Central memory CD8-positive, alpha-beta T cell (primary cell): ENCODE measurements at places on chromosomes 16 and 17.

GRCh38 chr17:81006891-81007290 lies 15.2 kb downstream of the CHMP6 start:
- DNase-seq, result no peak
- H3K4me1 ChIP-seq, result peaks cover 11% of the 10 kb centered on the region
- no peaks in the 10 kb centered on the region for H3K36me3 ChIP-seq

DNA sequence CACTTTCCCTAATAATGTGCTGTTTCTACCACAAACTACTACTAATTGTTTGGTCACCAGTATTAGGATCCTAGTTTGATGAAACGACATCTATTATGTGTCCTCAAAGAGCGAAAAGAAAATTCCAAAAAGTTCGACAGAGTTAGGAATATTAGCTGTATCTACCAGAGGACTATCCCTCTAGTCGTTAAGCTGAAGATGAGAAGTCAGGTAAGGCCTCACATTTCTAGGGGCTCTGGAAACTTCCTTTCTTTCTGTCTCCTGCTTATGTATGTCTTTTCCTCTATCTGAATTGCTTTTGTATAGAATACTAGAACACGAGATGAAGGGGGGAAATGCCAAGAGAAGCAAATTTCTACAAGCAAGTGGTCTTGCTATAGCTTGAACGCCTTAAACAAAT lies 1.6 kb downstream of the GLG1 start:
- no peaks in the 10 kb centered on the region for H3K27me3 ChIP-seq
- H3K27ac ChIP-seq, result no peak overlapping the region
- DNase-seq, result no peak
- H3K4me3 ChIP-seq, result peak overlapping the region; percentile 97
- H3K4me1 ChIP-seq, result peaks cover 70% of the 10 kb centered on the region

DNA sequence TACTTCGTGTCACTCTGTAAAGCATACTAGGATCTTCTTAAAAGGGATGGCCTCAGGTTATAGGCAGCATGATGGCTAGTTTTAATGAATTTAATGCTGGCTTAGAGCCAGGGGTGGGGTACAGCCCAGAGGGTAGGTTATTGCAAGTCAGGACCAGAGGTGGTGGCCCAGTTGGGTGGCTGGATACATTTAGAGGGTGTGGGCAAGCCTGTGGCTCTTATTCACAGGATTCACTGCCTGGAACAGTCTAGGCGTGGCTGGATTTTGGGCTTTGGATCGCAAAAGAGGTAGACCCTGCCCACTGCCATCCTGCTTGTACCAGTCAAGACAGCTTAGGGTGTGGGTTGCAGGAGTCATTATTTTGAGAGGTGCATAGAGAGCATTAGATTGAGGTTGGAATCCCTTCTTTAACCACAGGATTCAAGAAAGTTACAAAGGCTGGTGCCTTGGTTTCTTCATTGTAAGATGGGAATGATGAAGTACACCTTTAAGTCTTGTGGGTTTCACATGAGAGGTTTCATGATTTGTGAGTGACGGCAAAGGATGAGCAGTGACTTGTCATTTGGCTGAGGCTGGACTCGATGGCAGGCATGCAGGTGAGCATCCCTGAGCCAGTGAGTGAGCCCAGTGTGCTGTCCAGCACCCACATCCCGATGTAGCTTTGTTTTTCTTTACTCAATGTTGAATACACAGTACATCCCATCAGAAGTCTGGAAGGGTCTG lies 85.2 kb downstream of the KSR1 start:
- H3K27me3 ChIP-seq, result no peaks in the 10 kb centered on the region
- H3K27ac ChIP-seq, result peak overlapping the region; percentile 45
- peaks cover 1% of the 10 kb centered on the region for H3K36me3 ChIP-seq
- H3K4me3 ChIP-seq, result no peak overlapping the region

DNA sequence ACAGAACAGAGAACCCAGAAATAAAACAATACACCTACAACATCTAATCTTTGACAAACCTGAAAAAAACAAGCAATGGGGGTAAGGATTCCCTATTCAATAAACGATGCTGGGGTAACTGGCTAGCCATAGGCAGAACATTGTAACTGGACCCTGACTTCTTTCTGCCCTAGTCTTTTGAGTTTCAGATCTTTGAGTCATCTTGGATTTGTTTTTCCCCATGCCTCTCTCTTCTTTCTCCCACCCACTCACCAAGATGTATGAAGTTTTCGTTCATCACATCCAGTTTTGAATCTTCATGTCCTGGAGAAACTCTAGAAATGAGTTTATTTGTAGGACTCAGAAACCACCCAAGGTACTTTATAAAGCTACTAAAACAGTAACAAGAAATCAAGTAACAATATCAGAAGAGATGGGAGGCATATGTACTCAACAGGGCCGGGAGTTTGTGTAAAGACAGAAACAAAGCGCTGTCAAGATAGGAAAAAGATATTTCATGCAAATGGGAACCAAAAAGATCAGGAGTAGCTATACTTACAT lies 39.0 kb downstream of the HSD17B2 start:
- no peaks in the 10 kb centered on the region for H3K4me1 ChIP-seq
- H3K27ac ChIP-seq, result no peak overlapping the region
- no peak for DNase-seq

GRCh38 chr17:20774472-20775135 lies 195.1 kb downstream of the CDRT15L2 start:
- no peak for DNase-seq
- no peaks in the 10 kb centered on the region for H3K27me3 ChIP-seq
- no peaks in the 10 kb centered on the region for H3K36me3 ChIP-seq
- no peak overlapping the region for H3K27ac ChIP-seq
- no peak overlapping the region for H3K4me3 ChIP-seq
- H3K4me1 ChIP-seq, result no peaks in the 10 kb centered on the region

GRCh38 chr17:10768750-10769251 lies 35.1 kb downstream of the TMEM238L start:
- H3K4me1 ChIP-seq, result no peaks in the 10 kb centered on the region
- H3K36me3 ChIP-seq, result no peaks in the 10 kb centered on the region
- no peak overlapping the region for H3K27ac ChIP-seq
- no peaks in the 10 kb centered on the region for H3K27me3 ChIP-seq
- H3K4me3 ChIP-seq, result no peak overlapping the region

DNA sequence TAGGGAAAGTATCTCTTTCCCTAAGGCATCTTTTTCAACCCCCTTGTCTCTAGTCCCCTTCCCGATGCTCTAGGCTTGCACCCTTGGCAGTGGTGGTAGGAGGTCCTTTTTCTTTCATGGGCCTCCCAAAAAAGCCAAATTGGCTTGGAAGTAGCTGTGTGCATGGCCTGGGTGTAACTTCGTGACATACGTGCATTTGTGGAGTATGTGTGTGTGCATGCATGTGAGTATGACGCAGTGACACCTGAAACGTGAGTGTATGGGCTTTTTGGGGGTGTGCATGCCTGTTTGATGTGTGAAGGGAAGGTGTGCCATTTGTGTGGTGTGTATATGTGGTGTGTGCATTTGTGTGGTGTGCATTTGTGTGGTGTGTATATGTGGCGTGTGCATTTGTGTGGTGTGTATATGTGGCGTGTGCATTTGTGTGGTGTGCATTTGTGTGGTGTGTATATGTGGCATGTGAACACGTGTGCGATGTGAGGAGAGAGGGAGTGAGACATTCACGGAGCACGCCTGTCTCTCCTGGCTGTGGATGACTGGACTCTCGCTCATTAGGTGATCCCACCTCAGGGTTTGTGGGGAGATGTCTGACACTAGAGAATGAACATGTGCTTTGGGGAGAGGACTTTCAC lies 15.7 kb downstream of the IGFBP4 start:
- H3K27ac ChIP-seq, result no peak overlapping the region
- H3K4me1 ChIP-seq, result no peaks in the 10 kb centered on the region
- H3K36me3 ChIP-seq, result peaks cover 3% of the 10 kb centered on the region

GRCh38 chr17:57623620-57624019 lies 121.5 kb downstream of the CCDC182 start:
- peak overlapping the region; percentile 32 for H3K27ac ChIP-seq
- no peak overlapping the region for H3K4me3 ChIP-seq
- peaks cover 22% of the 10 kb centered on the region for H3K36me3 ChIP-seq
- no peaks in the 10 kb centered on the region for H3K27me3 ChIP-seq
- peaks cover 39% of the 10 kb centered on the region for H3K4me1 ChIP-seq

DNA sequence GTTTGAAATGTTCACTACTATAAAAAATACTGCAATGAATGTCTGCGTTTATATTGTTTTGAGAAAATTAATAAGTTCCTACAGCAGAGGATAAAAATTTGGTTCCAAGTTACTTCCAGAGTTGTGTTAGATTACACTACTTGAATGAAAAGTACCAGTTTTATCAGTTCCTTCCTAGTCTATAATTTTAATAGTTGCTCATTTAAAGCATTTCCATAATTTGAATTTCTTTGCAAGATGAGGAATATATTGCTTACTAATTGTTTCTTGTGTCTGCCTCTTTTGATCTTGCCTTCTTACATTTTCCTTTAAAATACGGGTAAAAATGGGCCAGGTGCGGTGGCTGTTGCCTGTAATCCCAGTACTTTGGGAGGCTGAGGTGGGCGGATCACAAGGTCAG lies 4.0 kb downstream of the EMC6 start:
- no peak for DNase-seq
- H3K4me1 ChIP-seq, result peaks cover 19% of the 10 kb centered on the region
- H3K27me3 ChIP-seq, result no peaks in the 10 kb centered on the region
- H3K36me3 ChIP-seq, result peaks cover 9% of the 10 kb centered on the region
- no peak overlapping the region for H3K27ac ChIP-seq
- H3K4me3 ChIP-seq, result no peak overlapping the region

DNA sequence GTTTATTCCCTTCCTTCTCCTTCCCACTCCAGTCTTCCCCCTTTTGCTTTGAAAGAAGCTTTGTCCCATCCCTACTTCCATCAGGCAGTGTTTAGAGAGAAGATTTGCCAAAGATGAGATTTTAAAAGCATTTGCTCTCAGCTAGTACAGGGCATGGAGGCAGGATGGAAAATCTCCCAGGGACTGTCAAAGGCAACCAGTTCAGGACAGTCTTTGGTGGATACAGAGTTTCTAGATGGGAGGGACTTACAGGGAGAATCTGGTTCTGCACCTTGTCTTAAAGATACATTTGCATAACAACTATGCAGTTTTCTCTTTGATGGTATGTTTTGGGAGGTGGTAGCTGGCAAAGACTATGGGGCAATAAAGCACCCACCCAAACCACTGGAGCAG lies 26.2 kb downstream of the CHD9 start:
- no peak overlapping the region for H3K27ac ChIP-seq
- no peaks in the 10 kb centered on the region for H3K27me3 ChIP-seq
- H3K4me3 ChIP-seq, result no peak overlapping the region
- H3K4me1 ChIP-seq, result peaks cover 35% of the 10 kb centered on the region
- peaks cover 8% of the 10 kb centered on the region for H3K36me3 ChIP-seq

- H3K4me1 ChIP-seq, result peaks cover 56% of the 10 kb centered on the region
- no peak for DNase-seq
- peak overlapping the region; percentile 99 for H3K27ac ChIP-seq
- peak overlapping the region; percentile 94 for H3K4me3 ChIP-seq
- no peaks in the 10 kb centered on the region for H3K27me3 ChIP-seq
Measured at GRCh38 chr16:28492511-28492910, 637 bp upstream of the CLN3 start.

DNA sequence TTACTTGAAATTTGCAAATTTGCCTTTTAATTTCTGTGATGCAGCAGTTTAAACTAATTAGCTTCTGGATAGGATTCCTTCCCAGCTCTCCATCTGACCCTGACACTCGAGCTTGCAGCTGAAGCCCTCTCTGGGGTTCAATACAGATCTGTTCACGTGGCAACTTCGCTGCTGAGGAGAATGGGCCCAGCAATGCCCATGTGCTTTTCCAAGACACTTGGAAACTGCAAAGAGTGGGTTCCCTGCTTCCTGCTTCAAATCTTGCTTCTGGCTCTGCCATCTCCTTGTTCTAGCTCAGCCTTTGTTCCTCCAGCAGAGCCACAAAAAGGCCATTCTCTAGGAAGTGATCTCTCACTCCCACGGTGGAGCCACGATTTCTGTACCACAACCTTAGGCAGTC lies 50.0 kb upstream of the IRX6 start:
- peaks cover 9% of the 10 kb centered on the region for H3K27me3 ChIP-seq
- H3K36me3 ChIP-seq, result no peaks in the 10 kb centered on the region
- no peak overlapping the region for H3K27ac ChIP-seq
- no peak overlapping the region for H3K4me3 ChIP-seq
- no peaks in the 10 kb centered on the region for H3K4me1 ChIP-seq

GRCh38 chr17:74738051-74738996 lies 1.3 kb downstream of the RAB37 start:
- H3K27ac ChIP-seq, result peak overlapping the region; percentile 93
- peak; percentile 85 for DNase-seq
- no peaks in the 10 kb centered on the region for H3K27me3 ChIP-seq
- peaks cover 15% of the 10 kb centered on the region for H3K36me3 ChIP-seq

DNA sequence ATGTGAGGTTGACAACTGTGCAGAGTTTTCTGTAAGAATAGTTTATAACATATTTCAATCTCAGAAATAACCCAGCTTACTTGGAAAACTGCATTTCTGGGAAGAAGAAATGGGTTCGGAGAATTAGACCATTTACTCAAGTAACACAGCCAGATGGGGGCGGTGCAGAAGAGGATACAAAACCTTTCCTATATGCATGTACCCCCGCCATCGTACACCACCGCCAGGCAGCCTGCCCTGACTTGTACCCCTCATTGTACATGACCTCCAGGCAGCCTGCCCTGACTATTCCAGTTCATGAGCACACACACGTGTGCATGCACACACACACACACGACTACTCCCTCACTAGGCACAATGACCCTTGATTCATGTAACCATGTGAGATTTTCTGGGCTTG lies 154.0 kb downstream of the C16orf78 start:
- DNase-seq, result no peak
- H3K27ac ChIP-seq, result no peak overlapping the region
- H3K36me3 ChIP-seq, result peaks cover 1% of the 10 kb centered on the region
- H3K4me1 ChIP-seq, result peaks cover 6% of the 10 kb centered on the region

GRCh38 chr17:69588827-69589239 lies 174.3 kb downstream of the MAP2K6 start:
- no peaks in the 10 kb centered on the region for H3K4me1 ChIP-seq
- DNase-seq, result no peak
- H3K27ac ChIP-seq, result no peak overlapping the region
- no peak overlapping the region for H3K4me3 ChIP-seq
- no peaks in the 10 kb centered on the region for H3K36me3 ChIP-seq
- H3K27me3 ChIP-seq, result peaks cover 27% of the 10 kb centered on the region

- peaks cover 1% of the 10 kb centered on the region for H3K36me3 ChIP-seq
- no peak overlapping the region for H3K4me3 ChIP-seq
- no peak overlapping the region for H3K27ac ChIP-seq
- DNase-seq, result no peak
Measured at GRCh38 chr17:6558932-6559752, 2.8 kb upstream of the PITPNM3 start.

DNA sequence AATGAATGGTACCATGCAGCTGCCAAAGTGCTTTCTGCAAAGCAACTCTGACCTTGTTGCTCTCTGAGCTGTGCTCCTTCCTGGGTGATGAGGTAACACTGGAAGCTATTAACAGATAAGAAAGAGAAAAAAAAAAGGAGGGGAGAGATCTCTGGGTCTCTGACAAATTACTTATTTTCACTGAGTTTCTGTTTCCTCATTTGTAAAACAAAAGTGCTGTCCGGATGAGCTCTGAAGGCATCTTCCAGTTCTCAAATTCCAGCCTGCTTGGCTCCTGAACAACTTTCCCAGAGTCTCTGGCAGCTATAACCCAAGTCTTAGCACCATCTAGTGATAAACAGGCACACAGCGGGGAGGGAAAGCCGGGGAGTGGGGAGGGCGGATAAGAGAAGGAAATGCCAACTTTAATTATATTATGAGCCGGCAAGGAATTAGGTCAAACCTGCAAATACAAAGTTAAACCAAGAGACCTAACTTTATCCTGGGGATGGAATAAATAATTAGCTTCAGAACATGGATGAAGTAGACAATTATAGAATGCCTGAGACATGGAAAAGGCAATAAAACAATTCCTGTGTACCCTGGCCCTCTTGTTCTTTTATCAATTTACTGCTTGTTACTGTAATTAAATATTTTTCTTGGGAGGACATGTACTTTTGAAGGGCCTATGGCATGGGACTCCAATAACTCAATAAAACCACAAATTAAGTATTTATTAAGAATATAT lies 61.3 kb upstream of the KIFC3 start:
- no peaks in the 10 kb centered on the region for H3K36me3 ChIP-seq
- no peak overlapping the region for H3K4me3 ChIP-seq
- H3K27ac ChIP-seq, result no peak overlapping the region
- no peak for DNase-seq
